ENCODE measurements at places on chromosomes 7 and 10.
A peak's percentile ranks its signal among the peaks of the same experiment; 100 is the strongest.

DNA sequence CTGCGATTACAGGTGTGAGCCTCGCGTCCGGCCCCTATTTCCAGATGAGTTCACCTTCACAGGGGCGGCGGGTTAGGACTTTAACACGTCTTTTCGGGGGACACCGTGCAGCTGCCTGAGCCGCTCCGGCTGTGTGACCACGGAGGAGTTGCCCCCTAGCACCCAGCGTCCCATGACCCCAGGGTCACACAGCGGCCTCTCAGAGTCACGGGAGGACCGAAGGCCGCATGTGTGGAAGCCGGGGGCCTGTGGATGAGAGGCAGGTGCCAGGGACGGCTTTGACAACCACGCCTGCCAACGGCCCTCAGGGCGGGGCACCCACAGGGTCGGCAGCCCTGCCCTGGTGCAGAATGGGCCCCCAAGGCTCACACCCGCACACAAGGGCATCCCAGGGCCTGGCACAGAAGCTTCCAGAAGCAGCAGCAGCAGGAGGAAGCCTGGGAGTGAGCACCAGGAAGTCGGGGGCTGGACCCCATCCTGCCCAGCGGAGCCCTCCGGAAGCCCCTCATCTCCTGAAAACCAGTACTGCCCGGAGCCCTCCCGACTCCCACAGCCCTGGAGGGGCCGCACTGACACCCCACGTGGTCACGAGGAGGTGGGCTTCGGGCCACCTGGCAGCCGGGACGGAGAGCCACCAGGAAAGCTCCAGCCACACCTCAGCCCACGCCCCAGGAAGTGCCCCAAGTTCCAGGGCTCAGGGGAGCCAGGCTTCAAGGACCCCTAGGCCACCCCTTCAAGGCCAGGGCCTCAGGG lies 32.7 kb downstream of the ADAP1 start:
- no peak for DNase-seq

- DNase-seq, result peak; percentile 85
Measured at GRCh38 chr10:58414270-58415041, 29.2 kb downstream of the TFAM start.

DNA sequence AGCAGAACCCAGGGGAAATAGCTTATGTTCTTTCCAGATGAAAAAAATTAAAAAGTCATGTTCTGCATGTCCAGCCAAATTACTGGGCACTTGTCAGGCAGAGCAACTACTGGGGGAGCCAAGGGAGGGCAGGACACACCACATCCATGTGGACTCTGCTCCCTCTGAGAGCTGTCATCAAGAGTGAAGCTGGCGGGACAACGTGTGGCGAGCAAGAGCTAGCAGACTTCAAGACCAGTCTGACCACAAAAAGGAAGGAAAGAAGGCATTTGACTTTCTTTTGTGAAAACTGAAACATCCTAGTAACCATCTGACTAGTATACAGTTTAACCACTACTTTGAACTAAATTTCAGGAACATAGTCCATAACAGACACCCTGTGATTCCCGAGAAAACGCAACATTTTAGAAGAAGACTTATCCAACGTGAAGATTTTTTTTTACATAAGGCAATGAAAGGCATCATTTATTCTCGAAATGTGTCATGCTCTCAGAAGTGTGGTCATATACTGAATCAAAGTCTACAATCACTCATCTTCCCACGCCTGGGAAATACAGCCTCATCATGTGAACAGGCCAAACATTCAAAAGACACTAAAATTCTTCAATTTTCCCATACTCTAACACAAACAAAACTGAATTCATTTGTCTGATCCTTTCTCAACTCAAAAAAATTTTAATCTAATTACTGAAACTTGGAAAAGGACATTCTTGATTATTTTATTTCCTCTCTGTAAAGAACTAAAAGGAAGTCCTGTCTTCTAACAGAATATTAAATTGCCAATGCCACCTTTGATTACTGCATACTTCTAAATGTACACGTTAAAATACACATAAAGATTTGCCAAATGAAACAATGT lies 15.5 kb downstream of the CYTH3 start:
- DNase-seq, result peak; percentile 83

DNA sequence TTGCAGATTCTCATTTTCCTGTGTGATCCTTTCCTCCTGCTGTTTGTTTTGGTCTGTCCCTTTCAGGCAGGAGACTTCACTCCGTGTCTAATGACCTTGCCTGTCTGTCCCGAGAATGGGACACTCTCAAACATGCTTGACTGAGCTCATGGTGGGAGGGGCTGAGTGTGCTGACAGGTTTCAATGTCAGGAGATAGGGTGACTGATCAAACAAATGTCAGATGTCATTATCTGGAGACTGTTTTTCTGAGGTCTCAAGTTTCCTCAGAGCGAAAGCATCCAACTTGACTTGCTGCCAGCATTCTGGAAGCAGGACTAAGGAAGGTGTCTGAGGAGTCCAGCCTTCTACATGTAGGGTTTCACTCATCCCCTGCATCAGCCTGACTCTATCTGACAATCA lies 228.8 kb upstream of the KIAA1217 start:
- DNase-seq, result no peak

GRCh38 chr7:101085162-101085964 lies at the start of gene TRIM56:
TRIM56 (plus strand) TSS chr7:101085481; CDS start chr7:101087313, 1,832 bp downstream.
- peak; percentile 75 for DNase-seq

DNA sequence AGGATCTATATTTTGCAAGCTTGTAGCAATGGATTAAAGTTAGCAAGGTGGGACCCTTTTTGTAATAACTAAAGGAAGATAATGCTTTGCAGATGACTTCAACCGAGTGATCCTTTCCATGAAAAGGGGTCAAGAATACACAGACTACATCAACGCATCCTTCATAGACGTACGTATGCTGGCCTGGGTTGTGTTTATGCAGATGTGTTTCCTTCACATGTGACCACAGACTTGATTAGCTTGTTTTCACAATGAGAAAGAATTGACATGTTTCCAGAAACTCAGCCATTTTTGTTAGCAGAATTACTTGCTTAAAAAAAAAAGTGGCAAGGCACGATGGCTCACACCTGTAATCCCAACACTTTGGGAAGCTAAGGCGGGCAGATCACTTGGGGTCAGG lies 54.2 kb downstream of the MKI67 start:
- DNase-seq, result no peak

DNA sequence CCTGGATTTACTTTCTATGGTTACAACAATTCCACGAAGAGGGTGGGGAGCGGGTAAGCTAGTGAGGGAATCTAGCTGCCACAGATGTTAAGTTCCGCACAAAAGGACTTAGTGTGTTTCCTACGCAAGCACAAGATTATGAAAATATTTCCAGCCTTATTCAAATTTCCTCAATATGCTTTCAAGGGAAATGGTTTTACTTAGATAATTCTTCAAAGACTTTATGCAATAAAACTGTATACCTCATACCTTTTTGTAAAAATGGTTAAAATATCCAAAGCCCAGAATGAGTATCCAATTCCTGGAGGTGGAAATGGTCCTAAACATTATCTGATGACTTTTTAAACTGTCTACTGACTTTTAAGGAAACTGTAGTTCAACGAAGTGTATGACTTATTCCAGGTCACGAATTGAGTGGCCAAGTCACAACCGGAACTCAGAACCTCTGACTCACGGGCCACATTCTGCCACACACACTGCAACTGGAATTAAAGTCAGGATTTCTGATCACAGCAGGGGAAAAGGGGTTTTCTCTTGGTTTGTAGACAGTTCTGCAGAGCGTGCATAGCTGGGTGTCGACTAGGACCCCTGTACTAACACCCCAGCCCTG lies 20.2 kb upstream of the INSIG1 start:
- no peak for DNase-seq

DNA sequence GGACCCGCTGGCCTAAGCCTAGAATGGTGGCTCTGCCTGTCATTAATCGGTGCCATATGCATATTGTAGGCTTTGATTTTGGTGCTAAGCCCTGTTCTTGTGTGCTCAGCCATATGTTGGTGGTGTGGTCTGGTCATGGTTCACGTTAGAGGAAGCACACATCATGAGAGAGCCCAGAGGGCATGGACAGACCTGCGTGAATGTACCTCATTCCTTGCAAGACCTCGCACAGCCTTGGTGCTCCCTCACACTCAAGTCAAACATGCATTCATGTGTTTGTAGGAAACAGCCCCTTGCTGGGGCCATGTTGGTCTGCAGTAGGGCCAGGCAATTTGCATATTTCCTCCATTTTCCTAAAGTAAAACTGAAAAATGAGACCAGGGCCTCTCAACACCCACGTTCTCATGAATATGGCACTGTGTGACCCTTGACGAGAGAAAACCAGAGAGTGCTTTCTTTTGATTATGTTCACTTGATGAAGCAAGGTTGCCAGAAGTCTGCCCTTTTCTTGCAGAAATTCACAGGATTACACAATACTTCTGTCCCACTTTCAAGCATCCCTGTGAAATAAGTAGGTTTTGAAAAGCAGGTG lies 268.7 kb downstream of the CELF2 start:
- DNase-seq, result no peak

- no peak for DNase-seq
Measured at GRCh38 chr10:75189266-75190096, 21.1 kb upstream of the VDAC2 start.

GRCh38 chr7:92633211-92633906 lies 43.2 kb upstream of the FAM133B start:
- peak; percentile 97 for DNase-seq

DNA sequence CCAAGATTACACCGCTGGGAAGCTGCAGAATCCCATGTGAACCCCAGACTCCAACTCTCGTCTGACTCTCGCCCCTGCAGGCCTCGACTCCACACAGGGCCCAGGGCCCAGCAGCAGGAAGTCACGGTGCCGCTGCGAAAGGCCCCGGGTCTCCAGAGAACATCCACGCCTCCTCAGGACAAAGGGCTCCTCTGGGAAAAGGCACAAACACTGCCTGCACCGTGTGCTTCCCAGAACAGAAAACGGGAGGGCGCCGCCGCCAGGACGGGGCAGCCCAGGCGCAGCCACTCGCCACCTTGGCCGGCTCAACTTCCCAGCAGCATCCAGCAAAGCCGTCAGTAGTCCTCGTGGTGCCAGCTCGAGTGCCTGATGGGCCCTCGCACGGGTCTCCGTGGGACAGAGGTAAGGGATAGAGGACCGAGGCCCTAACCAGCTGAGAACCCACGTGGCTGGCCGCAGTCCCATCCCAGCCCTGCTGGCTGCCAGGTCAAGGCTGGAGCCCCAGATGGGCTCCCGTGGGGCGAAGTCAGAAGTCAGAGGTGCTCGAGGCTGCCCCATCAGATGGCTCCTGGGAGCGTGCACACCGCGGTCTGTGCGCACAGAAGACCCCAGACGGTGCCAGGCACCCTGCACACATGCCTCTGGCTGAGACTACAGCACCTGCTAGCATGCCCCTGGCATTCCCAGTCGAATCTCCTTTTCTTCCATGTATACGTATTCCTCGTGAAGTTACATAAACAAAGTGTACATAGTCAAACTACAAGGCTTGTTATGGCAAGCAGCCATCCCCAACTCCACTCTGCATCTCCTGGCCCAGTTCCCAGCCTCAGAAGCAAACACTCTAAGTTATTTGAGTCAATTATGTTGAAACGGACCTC lies 60.2 kb downstream of the MAD1L1 start:
- DNase-seq, result peak; percentile 95

- no peak for DNase-seq
Measured at GRCh38 chr7:131483586-131483985, 72.8 kb downstream of the PODXL start.

DNA sequence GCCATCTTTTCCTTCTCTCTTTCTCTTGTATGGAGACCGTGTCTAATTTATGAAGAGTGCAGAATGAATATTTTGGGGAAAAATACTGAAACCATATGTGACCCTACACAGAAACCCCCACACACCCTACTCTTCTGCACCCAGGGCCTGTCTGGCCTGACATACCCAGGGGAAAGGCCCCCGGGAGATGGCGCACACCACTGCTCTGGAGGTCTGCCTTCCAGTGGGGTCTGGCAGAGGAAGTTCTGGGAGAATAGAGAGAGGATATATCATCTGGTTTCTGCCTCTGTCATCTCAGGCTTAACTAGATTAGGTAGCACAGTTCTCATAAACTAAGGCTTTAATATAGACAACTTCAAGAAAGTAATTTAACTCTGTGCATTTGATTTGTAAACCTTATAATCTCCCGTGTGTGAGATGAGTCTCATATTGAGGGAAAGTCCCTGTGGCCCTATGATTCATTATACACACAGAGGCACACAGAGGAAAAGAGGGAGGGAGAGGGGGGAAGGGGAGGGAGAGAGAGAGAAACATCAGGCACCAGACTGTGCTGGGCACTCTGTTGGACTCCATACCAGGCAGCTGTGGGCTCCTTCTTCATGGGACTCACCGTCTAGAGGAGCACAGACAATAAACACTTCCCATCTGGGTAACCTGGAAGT lies 123.3 kb downstream of the AOAH start:
- peak; percentile 49 for DNase-seq

GRCh38 chr7:121874298-121874697 lies 1.3 kb downstream of the PTPRZ1 start:
- DNase-seq, result peak; percentile 32

DNA sequence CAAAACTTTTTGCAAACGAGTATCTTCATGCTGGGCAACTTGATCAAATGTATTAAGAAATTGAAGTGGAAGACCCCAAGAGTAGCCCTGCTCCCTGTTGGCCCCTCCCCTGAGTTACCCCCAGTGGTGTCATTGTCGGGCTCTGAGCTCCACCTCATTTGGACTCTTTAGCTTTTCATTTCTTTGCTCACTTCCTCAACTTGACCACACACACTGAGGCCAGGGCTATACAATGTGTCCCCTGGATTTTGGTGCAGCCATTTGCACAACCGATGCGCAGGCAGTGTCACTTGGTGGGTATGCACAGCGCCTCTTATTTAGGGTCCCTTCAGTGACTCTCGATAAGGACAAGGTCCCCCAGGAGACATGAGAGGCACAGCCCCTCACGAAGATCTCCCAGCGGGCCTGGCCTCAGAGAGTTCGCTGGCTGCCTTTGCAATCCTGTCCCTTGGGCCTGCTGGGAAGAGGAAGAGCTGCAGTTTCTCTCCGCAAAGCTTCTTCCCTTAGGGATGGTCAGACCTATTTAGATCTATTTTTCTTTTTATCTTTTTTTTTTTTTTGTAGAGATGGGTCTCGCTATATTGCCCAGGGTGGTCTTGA lies 2.5 kb upstream of the MUC3A start:
- no peak for DNase-seq

DNA sequence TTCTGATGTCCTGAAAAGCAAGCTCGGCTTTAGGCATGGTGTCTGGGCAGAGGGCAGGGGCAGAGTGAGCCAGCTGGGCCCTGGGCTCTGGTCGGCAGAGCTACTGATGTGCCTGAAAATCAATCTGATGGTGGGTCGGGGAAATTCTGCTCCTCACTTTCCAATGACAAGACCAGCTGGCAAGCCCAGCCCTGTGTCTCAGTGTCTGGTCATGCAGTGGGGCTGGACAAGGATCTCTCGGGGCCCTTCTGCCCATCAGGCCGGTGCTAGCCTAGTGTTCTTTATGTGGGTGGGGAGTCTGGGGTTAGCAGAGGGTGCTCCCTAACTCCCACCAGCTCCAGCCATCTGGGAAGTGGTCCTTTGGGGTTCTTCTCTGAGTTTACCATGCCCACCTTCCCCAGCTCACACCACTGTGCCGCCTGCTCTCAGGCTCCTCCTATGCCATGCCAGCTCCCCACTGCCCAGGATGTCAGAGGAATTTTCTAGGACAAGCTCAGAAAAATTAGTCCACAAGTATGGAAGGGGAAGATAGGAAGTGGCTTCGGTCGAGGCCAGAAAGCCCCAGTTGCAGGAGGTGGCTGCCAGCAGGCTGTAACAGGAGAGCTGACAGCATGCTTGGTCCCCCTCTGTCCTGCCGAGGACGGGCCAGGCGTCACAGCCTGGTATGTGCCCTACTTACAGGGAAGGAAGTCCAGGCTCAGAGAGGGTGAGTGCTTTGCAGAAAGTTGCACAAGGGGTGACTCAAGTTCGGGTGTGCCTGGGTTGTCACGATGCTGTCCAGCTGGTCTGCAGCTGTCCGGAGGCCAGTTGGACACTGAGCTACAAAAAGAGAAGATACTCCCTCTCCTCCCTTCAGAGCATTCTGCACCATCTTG lies 135.2 kb downstream of the ADCY1 start:
- DNase-seq, result no peak
